Lower lobe of right lung (tissue), 2 donors: ENCODE measurements at places on chromosomes 2 and 18.

- DNase-seq, result no peak
- no peaks in the 10 kb centered on the region for H3K4me1 ChIP-seq
- no peaks in the 10 kb centered on the region for H3K36me3 ChIP-seq
- no peaks in the 10 kb centered on the region for H3K27me3 ChIP-seq
- H3K27ac ChIP-seq, result no peak overlapping the region
Measured at GRCh38 chr2:199409759-199410529, 47.8 kb downstream of the SATB2 start.

GRCh38 chr18:76314496-76314895, 180.5 kb downstream of the ZNF516 start:
- H3K27ac ChIP-seq, result no peak overlapping the region
- no peaks in the 10 kb centered on the region for H3K27me3 ChIP-seq
- no peaks in the 10 kb centered on the region for H3K36me3 ChIP-seq
- H3K4me3 ChIP-seq, result no peak overlapping the region
- no peaks in the 10 kb centered on the region for H3K4me1 ChIP-seq
- DNase-seq, result no peak

DNA sequence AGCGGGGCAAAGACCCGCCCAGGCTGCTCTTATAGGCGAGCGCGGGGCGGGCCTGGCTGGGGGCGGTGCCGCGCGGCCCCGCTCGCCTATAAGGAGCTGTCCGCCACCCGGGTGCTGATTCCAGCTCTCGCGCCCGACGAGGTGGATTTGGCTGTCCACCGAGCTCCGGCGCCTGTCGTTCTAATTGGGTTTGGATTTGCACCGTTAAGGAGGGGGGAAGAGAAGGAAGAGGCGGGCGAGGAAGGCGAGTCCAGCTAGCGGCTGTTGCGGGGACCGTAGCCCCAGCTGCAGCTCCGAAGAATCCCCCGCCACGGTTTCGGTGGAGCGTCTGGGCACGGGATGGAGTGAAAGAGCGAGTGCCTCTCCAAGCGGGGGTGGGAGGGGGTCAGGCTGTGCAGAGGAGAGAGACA, at the start of gene CNTNAP5:
CNTNAP5 (plus strand) TSS at position 117 of the 410 bp plus-strand sequence. CDS start 364 bp downstream, outside the sequence.
- H3K27ac ChIP-seq, result no peak within 1 kb of the TSS
- peaks cover 31% of the 10 kb centered on the region for H3K27me3 ChIP-seq
- H3K36me3 ChIP-seq, result no peaks in the 10 kb centered on the region
- DNase-seq, result peak; percentile 65

- H3K4me3 ChIP-seq, result no peak overlapping the region
- H3K4me1 ChIP-seq, result no peaks in the 10 kb centered on the region
- H3K36me3 ChIP-seq, result no peaks in the 10 kb centered on the region
- H3K27ac ChIP-seq, result no peak overlapping the region
- no peak for DNase-seq
Measured at GRCh38 chr2:186907897-186908296, 58.9 kb upstream of the ZSWIM2 start.

DNA sequence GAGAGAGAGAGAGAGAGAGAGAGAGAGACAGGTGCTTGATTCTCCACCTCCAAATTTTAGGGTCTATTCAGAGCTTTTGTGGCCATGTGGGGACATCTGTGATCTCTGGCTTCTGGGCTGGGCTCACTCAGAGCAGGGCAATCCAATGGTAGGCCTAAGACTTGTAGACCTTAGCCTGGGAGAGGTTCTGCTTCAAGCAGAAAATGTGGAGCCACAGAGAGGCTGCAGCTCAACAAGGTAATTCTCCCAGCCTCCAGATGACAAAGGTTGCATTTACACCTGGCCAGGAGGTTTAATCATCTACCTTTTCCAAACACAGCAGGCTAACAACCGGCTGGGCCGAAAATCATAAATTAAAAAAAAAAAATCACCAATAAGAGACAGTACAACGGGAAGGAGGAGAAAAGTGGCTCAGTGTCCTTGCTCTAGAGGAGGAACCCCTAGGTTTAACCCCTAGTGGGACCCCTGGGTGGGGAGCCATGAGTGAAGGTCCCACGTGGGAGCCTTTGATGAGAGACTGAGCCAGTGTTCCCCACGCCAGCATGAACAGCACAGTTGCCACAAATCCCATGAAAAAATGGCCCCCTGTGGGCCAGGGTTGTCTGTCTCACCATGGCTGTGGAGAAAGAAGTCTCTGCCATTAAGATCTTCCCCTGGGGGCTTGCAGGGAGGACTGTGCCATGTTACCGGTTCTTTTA, 124.0 kb upstream of the GATA6 start:
- no peak overlapping the region for H3K27ac ChIP-seq
- no peaks in the 10 kb centered on the region for H3K4me1 ChIP-seq

DNA sequence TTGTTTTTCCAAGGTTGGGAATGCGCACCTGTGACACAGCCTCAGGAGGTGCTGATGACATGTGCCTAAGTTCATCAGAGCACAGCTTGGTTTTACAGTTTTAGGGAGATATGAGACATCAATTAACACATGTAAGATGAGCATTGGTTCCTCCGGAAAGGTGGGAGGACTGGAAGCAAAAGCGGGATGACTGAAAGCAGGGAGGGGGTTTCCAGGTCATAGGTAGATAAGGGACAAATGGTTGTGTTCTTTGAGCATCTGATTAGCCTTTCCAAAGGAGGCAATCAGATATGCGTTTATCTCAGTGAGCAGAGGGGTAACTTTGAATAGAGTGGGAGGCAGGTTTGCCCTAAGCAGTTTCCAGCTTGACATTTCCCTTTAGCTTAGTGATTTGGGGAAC, 26.3 kb downstream of the CAPG start:
- no peak overlapping the region for H3K27ac ChIP-seq
- H3K4me1 ChIP-seq, result no peaks in the 10 kb centered on the region
- H3K4me3 ChIP-seq, result no peak overlapping the region
- H3K27me3 ChIP-seq, result no peaks in the 10 kb centered on the region
- peaks cover 82% of the 10 kb centered on the region for H3K36me3 ChIP-seq

DNA sequence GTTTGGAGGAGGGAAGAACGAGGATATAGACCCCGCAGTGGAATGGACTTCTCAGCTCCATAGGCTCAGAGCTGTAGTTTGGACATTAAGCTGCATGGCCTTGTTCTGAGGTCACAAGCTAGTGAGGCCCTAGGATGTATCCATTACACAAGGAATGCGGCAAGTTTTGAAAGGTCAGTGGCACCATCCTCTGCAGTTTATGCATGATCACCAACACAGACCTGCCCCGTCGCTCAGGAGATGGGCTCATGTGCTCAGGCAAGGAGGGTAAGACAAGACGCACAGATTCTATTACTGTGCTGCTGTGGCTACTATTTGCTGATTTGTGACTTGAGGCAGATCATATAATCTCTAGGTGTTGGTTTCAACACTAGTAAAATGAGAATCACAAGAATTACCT, 110.9 kb downstream of the FAM161A start:
- DNase-seq, result no peak
- no peaks in the 10 kb centered on the region for H3K27me3 ChIP-seq
- no peaks in the 10 kb centered on the region for H3K4me1 ChIP-seq

GRCh38 chr2:154264024-154264423, 392.3 kb downstream of the GALNT13 start:
- DNase-seq, result no peak
- no peak overlapping the region for H3K4me3 ChIP-seq
- no peaks in the 10 kb centered on the region for H3K36me3 ChIP-seq
- H3K4me1 ChIP-seq, result no peaks in the 10 kb centered on the region
- H3K27me3 ChIP-seq, result no peaks in the 10 kb centered on the region
- no peak overlapping the region for H3K27ac ChIP-seq

GRCh38 chr2:101135412-101136296, 15.5 kb downstream of the TBC1D8 start:
- H3K4me3 ChIP-seq, result no peak overlapping the region
- H3K27ac ChIP-seq, result no peak overlapping the region
- H3K27me3 ChIP-seq, result no peaks in the 10 kb centered on the region
- no peak for DNase-seq

- no peaks in the 10 kb centered on the region for H3K27me3 ChIP-seq
- H3K4me1 ChIP-seq, result no peaks in the 10 kb centered on the region
- H3K27ac ChIP-seq, result no peak overlapping the region
- no peak overlapping the region for H3K4me3 ChIP-seq
Measured at GRCh38 chr2:107698861-107699260, 127.8 kb upstream of the RGPD4 start.

GRCh38 chr18:2910751-2911425, 64.1 kb downstream of the EMILIN2 start:
- H3K27ac ChIP-seq, result no peak overlapping the region
- H3K4me3 ChIP-seq, result no peak overlapping the region
- no peak for DNase-seq
- peaks cover 18% of the 10 kb centered on the region for H3K4me1 ChIP-seq
- H3K27me3 ChIP-seq, result no peaks in the 10 kb centered on the region

DNA sequence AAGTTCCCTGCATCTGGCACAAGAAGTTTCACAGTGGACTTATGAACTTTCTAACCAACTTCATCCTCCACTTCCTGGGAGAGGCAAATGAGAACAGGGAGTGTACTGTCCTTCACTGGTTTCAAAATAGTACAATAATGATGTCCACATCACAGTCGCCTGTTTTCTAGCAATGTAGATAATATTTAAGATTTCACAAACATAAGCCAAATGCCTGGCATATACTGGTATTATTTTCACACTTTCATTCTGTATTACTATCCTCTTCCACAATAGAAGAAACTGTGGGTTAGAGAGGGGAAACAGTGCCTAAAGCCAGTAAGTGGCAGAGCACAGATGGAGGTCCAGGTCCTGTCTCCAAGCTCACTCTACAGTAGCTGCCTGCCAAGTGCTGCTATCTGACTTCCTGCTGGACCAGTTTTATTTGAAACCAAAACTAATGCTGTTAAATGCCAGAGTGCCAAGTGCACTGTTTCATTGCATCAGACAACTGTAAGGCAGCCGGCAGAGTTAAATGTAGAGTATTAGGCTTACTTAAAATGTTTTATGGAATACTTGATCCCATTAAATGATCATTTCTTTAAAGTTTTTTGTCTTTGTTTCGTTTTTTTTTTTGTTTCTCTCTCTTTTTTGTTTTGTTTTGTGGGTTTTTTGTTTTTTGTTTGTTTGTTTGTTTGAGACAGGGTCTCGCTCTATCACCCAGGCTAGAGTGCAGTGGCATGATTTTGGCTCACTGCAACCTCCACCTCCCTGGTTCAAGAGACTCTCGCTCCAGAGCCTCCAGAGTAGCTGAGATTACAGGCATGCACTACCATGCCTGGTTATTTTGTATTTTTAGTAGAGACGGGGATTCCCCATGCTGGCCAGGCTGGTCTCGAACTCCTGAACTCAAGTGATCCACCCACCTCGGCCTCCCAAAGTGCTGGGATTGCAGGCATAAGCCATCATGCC, 15.1 kb downstream of the COBLL1 start:
- peak; percentile 53 for DNase-seq
- H3K4me1 ChIP-seq, result peaks cover 24% of the 10 kb centered on the region
- no peak overlapping the region for H3K4me3 ChIP-seq
- no peaks in the 10 kb centered on the region for H3K27me3 ChIP-seq

- H3K4me1 ChIP-seq, result no peaks in the 10 kb centered on the region
- no peaks in the 10 kb centered on the region for H3K36me3 ChIP-seq
- no peaks in the 10 kb centered on the region for H3K27me3 ChIP-seq
- DNase-seq, result no peak
Measured at GRCh38 chr2:44077942-44078511, 82.2 kb upstream of the LRPPRC start.

GRCh38 chr2:159026170-159026569, 57.7 kb downstream of the TANC1 start:
- no peaks in the 10 kb centered on the region for H3K36me3 ChIP-seq
- no peak overlapping the region for H3K4me3 ChIP-seq
- H3K27ac ChIP-seq, result no peak overlapping the region
- H3K4me1 ChIP-seq, result peaks cover 38% of the 10 kb centered on the region

- no peak for DNase-seq
- no peaks in the 10 kb centered on the region for H3K4me1 ChIP-seq
- H3K4me3 ChIP-seq, result no peak overlapping the region
- H3K27me3 ChIP-seq, result no peaks in the 10 kb centered on the region
Measured at GRCh38 chr2:82275599-82275998, 1971.0 kb upstream of the LRRTM1 start.

GRCh38 chr2:190043441-190043840, 19.1 kb downstream of the MSTN start:
- H3K36me3 ChIP-seq, result no peaks in the 10 kb centered on the region
- no peak for DNase-seq
- no peaks in the 10 kb centered on the region for H3K27me3 ChIP-seq
- H3K4me1 ChIP-seq, result no peaks in the 10 kb centered on the region
- no peak overlapping the region for H3K27ac ChIP-seq

DNA sequence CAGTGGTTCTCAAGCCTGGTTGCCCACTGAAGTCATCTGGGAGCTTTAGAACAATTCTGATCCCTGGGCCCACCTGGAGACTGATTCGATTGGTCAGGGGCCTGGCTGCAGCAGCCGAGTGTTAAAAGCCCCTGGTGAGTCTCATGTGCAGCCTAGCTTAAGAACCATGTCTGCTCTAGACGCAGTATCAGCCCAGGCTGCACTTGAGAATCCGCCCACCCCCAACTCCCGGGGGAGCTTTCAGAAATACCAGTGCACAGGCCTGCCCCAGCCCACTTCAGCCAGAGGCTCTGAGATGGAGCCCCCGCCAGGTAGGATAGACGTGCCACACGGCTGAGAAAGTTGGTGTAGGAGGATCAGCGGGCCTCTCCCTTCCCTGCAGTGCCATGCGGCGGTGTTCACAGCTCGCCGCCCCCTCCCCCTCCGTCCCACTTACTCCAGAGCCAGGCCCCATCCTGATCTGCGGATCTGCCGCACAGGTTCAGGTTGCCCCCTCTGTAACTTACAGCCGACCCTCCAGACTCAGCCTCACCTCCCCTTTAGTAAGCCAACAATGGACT, 209.0 kb upstream of the RAB12 start:
- no peak for DNase-seq
- H3K4me3 ChIP-seq, result no peak overlapping the region
- no peak overlapping the region for H3K27ac ChIP-seq

DNA sequence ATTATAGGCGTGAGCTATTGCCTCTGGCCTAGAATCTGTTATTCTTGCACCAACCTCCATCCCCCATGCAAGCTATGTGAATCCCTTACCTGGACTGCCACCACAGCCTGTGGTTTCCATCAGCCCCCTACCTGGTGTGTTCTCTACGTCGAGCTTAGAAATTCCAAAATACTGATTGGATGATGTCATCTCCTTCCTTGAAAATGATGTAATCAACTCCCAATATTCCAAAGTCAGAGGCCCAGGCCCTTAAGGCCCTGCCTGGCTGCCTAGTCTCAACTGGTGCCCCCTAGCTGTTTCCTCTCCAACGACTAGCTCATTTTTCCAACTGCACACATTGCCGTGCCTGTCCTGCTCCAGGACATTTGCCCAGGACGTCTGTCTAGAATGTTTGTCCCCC, 41.3 kb upstream of the GBX2 start:
- no peak for DNase-seq
- no peak overlapping the region for H3K4me3 ChIP-seq
- H3K27me3 ChIP-seq, result peaks cover 20% of the 10 kb centered on the region
- H3K4me1 ChIP-seq, result no peaks in the 10 kb centered on the region
- no peaks in the 10 kb centered on the region for H3K36me3 ChIP-seq
- no peak overlapping the region for H3K27ac ChIP-seq

- H3K4me1 ChIP-seq, result peaks cover 25% of the 10 kb centered on the region
- H3K27ac ChIP-seq, result no peak overlapping the region
- H3K36me3 ChIP-seq, result no peaks in the 10 kb centered on the region
- H3K27me3 ChIP-seq, result peaks cover 2% of the 10 kb centered on the region
Measured at GRCh38 chr2:181462033-181462432, 4.8 kb downstream of the ITGA4 start.
